ENCODE measurements at places on chromosomes 4 and X.

DNA sequence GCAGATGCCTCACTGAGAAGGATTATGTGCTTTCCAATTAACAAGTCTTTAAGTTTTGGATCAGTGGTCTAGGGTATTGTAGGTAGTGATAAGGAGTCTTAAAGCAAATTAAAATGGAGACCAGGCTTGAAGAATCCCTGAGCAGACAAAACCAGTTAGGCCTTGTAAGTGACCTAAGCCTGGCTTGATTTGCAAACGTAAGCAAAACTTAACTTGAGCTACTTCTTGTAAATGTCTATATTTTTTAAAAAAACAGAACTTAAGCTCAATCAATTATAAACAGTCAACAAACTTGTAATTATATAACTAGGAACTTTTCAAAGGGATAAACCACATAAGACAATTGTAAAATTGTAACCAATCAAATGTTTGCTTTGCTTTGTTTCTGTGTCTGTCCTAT is 72.7 kb upstream of the NALF2 start:
- no peak for DNase-seq

DNA sequence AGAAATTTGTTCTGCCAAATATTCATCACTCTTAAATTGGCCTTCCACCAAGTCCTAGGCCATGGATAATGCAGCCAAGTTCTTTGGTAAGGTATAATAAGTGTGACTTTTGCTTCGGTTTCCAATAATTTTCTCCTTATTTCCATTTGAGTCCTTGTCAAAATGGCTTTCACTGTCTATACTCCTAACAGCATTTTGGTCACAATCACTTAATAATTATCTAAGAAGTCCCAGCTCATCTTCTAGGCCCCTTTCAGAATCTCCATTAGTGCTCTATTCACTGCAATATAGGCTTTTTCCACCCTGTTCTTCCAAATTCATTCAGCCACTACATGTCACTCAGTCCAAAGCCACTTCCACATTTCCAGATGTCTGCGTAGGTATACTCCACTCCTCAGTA is 51.0 kb upstream of the SPIN4 start:
- no peak for DNase-seq

- no peak for DNase-seq
Observed at GRCh38 chrX:78957768-78958130, 12.6 kb downstream of the P2RY10 start.

DNA sequence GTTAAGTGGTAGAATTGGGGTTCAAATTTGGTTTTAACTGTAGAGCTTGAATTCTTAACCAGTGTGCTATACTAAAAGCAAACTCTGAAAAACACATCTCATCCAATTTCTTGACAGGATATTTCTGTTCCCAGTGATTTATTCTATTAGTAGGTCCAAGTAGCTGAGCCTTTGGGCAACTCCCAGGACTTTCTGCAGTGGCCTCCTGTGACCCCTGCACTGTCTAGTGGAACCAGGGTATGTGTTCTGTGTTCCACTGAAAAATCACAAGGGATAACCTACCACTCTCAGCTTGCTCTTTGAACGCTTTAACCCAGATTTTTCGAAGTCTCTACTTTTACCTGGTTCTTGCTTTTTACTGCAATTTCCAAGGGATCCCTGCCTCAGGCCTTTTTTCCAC is 58.0 kb upstream of the SCOC start:
- DNase-seq = no peak

- DNase-seq = peak; percentile 66
Observed at GRCh38 chr4:39626261-39626660, 12.4 kb downstream of the SMIM14 start.
